ENCODE measurements at places on chromosomes 5 and 9. TPM values are rescaled to one million over a fixed set of nuclear protein-coding genes. Genes with fewer than 3 reads are reported as not detected.

Gene GAPT
- total RNA-seq = not detected

Gene ZNF658
- 3.1 TPM for total RNA-seq

Gene TAF11L10
- total RNA-seq = not detected

Gene SCAMP1
- total RNA-seq = 16.0 TPM

Gene SKP1
- 204 TPM for total RNA-seq

Gene EIF4E1B
- not detected for total RNA-seq

Gene IFNK
- not detected for total RNA-seq

Gene PTGES
- total RNA-seq = not detected

Gene ADGRV1
- total RNA-seq = 0.02 TPM

Gene FGD3
- 106 TPM for total RNA-seq

Gene TSSK1B
- total RNA-seq = not detected

Measured in T-helper 2 cell treated with Interferon-gamma antibody and Interleukin-4, amounts not matched to agents 100 ng/mL and 5 ng/mL, for 36 hours (primary cell).